CD4-positive, CD25-positive, alpha-beta regulatory T cell (primary cell): ENCODE measurements at places on chromosomes 13 and 19. TPM values are rescaled to one million over a fixed set of nuclear protein-coding genes. Genes with fewer than 3 reads are reported as not detected.

Gene TMPRSS9
- not detected for polyA plus RNA-seq

Gene PINLYP
- polyA plus RNA-seq, result 0.75 TPM

Gene BRD4
- 9.4 TPM for polyA plus RNA-seq

Gene ZFP28
- polyA plus RNA-seq, result 1.7 TPM

Gene SEMA6B
- polyA plus RNA-seq, result not detected

Gene DNAAF3
- polyA plus RNA-seq, result not detected

Gene ANGPTL8
- not detected for polyA plus RNA-seq
